ENCODE measurements at places on chromosomes 4 and X.

DNA sequence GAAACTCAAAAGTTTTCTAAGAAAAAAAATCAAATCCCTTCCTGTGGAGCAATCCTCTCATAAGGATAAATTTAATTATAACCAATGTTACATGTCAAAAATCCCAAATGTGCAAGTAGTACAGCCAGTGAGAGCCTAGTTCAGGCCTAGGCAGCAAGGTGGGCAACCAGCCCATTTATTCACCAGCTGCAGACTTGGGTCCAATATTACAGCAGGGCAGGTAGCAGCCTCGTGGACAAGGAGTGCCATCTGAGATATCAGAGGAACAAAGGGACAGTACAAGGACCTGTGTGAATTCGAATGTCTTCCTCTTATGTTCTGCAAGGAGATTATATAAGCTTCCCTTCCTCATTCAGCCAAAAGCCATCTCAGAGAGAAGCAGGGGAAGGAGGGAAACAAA lies 6.6 kb downstream of the HELQ start:
- H3K36me3 ChIP-seq: peaks cover 16% of the 10 kb centered on the region
- no peaks in the 10 kb centered on the region for H3K27me3 ChIP-seq
- no peaks in the 10 kb centered on the region for H3K4me1 ChIP-seq
- H3K27ac ChIP-seq: no peak overlapping the region

DNA sequence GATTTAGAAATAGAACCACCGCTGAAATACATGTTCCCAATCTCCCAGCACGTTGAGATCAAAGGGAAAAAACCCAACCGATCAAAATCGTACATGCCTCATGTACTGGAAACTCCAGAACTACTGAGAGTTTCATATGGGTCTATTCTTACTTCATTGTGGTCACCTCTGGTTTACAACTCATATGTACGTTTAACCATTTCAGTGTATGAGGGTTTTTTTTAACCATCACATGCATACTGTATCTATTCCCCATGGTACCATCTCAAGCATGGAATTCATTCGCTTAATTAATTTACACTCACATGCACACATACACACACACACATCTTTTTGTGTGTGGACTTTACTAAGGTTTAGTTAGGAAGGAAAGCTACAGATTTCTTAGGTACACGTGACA lies 46.0 kb upstream of the CLNK start:
- H3K4me3 ChIP-seq: no peak overlapping the region
- H3K27me3 ChIP-seq: no peaks in the 10 kb centered on the region
- no peak for DNase-seq

DNA sequence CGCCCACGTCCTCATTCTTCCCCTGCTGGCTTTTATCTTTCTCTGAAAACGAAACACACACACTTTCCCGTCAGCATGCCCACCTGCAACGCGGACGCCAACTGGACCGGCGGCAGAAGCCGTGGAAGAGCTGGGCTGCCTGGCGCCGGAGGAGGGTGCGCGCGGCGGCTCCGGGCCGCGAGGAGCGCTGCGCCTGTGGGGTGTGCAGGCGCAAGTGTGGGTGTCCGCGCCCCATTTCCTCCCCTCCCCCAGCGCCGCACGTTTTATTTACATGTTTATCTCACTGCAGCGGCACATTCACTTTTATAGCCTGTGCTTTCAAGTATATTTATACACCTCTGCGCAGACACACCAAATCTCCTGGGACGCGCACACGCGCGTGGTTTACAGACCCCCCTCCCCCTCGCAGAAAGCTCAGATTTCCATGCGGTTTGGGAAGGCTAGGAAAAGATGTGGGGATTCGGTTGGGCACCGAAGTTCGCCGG lies 1.5 kb downstream of the PITX2 start:
- H3K4me3 ChIP-seq: peak overlapping the region; percentile 76
- DNase-seq: no peak
- H3K4me1 ChIP-seq: peaks cover 78% of the 10 kb centered on the region
- H3K27me3 ChIP-seq: peaks cover 100% of the 10 kb centered on the region
- no peaks in the 10 kb centered on the region for H3K36me3 ChIP-seq

GRCh38 chr4:169774466-169775445 lies 17.0 kb upstream of the HPF1 start:
- peaks cover 11% of the 10 kb centered on the region for H3K4me1 ChIP-seq
- H3K27me3 ChIP-seq: peaks cover 24% of the 10 kb centered on the region
- H3K27ac ChIP-seq: no peak overlapping the region
- DNase-seq: peak; percentile 71

DNA sequence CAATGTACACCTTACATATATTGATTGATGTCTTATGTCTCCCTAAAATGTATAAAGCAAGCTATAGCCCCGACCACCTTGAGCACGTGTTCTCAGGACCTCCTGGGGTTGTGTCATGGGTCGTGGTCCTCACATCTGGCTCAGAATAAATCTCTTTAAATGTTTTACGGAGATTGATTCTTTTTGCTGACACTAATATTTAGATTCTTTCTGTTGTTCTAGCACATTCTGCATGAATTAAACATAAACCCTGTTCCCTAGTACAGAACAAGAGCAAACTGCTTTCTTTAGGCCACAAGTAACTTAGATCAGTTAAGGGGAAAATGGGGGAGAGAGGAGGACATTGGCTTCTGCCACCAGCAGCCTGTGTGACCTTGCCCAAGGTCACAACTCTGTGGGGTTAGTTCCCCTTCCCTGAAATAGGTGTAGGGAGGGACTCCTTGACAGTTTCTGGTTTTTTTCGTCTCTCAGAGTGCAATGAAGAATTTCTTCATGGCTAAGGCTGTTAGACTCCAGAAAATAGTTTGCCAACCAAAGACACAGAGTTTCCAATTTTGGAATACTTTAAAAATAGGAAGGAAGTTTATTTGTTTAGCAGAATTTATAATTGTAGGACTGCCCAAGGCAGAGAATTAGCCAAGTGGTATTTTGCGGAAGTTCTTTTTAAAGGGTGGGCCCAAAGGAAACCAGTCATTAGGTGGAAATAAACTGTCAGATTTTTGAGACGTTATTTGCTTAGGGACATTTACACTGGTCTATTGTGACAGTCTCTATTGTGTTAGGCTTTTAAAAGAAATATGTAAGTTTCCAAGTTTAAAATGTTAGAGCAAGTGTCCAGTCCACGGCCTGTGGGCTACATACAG lies 29.4 kb downstream of the PTTG2 start:
- peak overlapping the region; percentile 92 for H3K27ac ChIP-seq
- peaks cover 73% of the 10 kb centered on the region for H3K4me1 ChIP-seq
- H3K27me3 ChIP-seq: no peaks in the 10 kb centered on the region
- peaks cover 5% of the 10 kb centered on the region for H3K36me3 ChIP-seq
- DNase-seq: no peak

- H3K4me1 ChIP-seq: no peaks in the 10 kb centered on the region
- no peak overlapping the region for H3K4me3 ChIP-seq
These were observed 940.0 kb downstream of the SH3BGRL start for GRCh38 chrX:82141942-82142341.

DNA sequence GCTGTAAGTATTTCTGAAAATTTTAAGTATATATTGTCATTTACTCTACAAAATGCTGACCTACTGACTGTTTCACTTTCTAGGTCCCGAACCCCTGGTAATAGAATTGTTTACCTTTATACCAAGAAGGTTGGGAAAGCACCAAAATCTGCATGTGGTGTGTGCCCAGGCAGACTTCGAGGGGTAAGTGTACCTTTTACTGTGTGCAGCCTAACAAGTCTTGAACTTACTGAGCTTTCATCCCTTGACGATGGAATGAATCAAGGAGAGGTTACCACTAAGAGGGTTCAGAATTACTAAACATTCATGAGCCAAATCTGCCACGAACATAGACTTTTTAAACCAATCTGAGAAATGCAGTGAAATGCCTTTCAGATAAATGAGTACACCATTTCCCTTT lies 1.6 kb downstream of the RPL34 start:
- H3K4me1 ChIP-seq: peaks cover 28% of the 10 kb centered on the region
- peaks cover 3% of the 10 kb centered on the region for H3K27me3 ChIP-seq
- peaks cover 64% of the 10 kb centered on the region for H3K36me3 ChIP-seq

DNA sequence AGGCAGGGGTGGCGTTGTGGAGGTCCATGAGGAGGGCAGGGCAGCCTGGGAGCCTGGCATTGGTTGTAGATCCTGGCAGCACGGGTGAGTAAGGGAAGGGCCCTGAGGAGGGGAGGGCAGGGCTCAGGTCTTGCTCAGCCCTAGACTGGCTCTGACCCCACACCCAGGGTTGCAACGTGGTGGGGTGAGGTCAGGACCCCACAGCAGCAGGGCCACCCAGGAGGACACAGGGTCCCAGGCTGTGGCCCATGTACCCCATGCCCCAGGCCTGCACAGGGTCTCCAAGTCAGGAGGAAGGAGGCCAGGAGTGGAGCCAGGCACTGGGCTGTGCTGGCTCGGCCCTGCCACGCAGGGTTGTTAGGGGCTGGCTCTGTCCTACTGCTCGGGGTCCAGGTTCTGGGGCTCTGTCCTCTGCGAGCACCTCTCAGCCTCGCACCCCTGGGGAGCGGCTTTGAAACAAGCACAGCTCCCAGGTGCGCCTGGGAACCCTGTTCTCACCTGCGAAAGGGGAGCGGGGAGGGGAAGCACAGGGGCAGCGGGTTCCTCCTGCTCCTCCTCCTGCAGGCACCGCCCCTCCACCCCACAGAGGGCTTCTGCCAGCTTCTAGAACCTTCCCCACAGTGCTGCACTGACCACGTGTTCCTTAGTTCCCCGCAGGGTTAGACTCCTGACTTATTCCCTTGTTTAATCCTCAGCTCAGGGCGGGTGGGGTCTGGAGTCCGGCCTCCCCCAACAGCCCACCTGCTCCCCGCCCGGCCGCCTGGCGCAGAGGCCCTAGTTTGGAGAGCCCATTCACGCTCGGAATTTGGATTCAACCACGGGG lies 20.4 kb downstream of the MSANTD1 start:
- H3K27me3 ChIP-seq: no peaks in the 10 kb centered on the region
- H3K36me3 ChIP-seq: no peaks in the 10 kb centered on the region
- H3K4me1 ChIP-seq: peaks cover 9% of the 10 kb centered on the region
- no peak overlapping the region for H3K27ac ChIP-seq

DNA sequence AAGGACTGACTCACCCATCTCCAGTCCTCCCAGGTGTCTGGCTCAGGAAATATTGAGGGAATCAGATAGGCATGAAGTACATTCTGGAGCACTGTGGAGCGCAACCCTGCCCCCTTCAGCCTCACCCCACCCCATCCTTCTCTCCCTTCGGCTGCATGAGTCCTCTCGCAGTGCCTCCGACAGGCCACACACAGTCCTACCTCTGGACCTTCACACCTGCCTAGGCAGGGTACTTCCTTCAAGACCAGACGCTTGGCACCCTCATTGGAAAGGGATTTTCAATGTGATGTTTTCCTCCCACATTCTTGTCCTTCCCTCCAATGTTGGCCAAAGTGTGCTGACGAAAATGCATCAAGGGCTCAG lies 26.8 kb upstream of the PPP2R2C start:
- no peak overlapping the region for H3K4me3 ChIP-seq
- H3K27ac ChIP-seq: no peak overlapping the region
- peaks cover 20% of the 10 kb centered on the region for H3K27me3 ChIP-seq
- H3K4me1 ChIP-seq: peaks cover 4% of the 10 kb centered on the region
- DNase-seq: no peak

DNA sequence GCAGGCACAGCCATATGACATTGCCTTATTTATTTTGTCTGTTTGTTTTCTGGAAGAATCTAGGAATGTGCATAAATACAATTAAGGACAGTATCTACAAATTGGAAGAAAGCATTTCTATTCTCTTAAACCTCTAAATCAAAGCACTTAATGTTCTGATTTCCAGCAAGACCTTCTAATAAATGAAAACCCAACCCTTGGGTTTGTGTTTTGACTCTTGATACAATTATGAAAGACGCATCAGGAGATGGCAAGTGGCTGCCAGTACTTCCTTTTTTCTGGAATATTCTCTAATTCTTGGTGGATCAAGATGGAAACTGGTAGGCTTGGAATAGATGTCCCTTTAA lies 437 bp upstream of the CPE start:
- H3K36me3 ChIP-seq: no peaks in the 10 kb centered on the region
- H3K4me1 ChIP-seq: peaks cover 28% of the 10 kb centered on the region
- H3K4me3 ChIP-seq: peak overlapping the region; percentile 70
- no peak overlapping the region for H3K27ac ChIP-seq
- H3K27me3 ChIP-seq: peaks cover 27% of the 10 kb centered on the region

GRCh38 chr4:149166876-149167275 lies 648.8 kb downstream of the IQCM start:
- DNase-seq: no peak
- peaks cover 36% of the 10 kb centered on the region for H3K4me1 ChIP-seq
- H3K27ac ChIP-seq: peak overlapping the region; percentile 35
- H3K27me3 ChIP-seq: no peaks in the 10 kb centered on the region

GRCh38 chrX:24920769-24921168 lies 95.0 kb downstream of the ARX start:
- no peaks in the 10 kb centered on the region for H3K27me3 ChIP-seq
- peaks cover 25% of the 10 kb centered on the region for H3K4me1 ChIP-seq
- no peak for DNase-seq
- no peak overlapping the region for H3K27ac ChIP-seq
- no peak overlapping the region for H3K4me3 ChIP-seq

DNA sequence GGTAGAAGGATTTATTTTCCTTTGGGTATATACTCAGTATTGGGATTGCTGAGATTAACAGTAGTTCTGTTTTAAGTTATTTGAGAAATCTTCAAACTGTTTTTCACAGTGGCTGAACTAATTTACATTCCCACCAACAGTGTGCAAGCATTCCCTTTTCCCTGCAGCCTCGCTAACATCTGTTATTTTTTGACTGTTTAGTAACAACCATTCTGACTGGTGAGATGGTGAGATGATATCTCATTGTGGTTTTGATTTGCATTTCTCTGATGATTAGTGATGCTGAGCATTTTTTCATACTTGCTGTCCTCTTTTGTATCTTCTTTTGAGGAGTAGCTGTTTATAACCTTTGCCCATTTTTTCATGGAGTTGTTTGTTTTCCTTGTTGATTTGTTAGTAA lies 457.8 kb downstream of the TRAM1L1 start:
- peaks cover 10% of the 10 kb centered on the region for H3K4me1 ChIP-seq
- no peak for DNase-seq
- H3K36me3 ChIP-seq: no peaks in the 10 kb centered on the region

DNA sequence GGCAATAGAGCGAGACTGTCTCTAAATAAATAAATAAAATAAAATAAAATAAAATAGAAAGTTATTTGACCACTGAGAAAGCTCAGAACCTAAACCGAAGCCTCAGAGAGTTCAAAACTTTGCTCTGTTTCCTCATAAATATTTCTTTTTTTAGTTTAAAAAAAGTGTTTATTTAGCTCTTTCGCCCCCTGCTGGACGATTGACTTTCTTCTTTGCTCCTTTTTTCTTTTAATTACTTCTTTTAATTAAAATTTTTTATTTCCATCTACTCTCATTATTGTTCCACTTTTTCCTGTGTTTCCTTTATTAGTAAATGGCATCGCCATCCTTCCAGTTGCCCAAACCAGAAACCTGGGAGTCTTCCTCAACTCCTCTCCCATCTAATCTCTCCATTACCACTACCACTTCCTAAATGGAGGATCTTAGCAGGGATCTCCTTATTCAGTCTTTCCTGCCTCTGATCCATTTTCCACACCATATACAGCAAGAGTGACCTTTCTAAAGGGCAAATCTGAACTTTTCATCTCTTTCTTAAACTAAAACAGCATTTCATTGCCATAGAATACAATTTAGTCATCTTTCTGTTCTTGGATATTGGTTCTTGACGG lies 728 bp upstream of the IL13RA2 start:
- H3K4me1 ChIP-seq: no peaks in the 10 kb centered on the region
- H3K27me3 ChIP-seq: peaks cover 13% of the 10 kb centered on the region
- no peaks in the 10 kb centered on the region for H3K36me3 ChIP-seq
- H3K4me3 ChIP-seq: no peak overlapping the region
- H3K27ac ChIP-seq: no peak overlapping the region

Measured in WTC11 (cell line).